Brain microvascular endothelial cell (primary cell): ENCODE measurements at places on chromosomes 3 and 15.

GRCh38 chr15:22981051-22981840, 1.1 kb upstream of the CYFIP1 start:
- DNase-seq: no peak

- DNase-seq: peak; percentile 32
These were observed 58.5 kb upstream of the CTSH start for GRCh38 chr15:79003301-79003700.

DNA sequence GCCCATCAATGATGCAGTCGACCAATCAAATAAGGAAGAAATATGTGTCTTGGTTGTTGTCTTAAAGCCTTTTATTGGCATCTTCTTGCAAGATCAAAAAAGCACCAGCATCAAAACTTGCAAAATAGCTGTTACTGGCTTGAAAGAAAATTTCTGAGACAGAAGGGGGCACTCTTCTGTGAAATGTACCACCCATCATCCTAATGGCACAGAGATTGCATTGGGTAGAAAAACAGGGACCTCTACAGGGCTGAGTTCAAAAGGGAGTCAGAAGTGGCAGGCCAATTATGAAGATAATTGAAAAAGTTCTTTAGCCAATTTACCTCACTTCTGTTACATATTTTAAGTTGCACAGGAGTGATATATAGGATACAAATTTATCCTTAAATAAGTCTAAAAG, 122.3 kb upstream of the GPR149 start:
- no peak for DNase-seq

DNA sequence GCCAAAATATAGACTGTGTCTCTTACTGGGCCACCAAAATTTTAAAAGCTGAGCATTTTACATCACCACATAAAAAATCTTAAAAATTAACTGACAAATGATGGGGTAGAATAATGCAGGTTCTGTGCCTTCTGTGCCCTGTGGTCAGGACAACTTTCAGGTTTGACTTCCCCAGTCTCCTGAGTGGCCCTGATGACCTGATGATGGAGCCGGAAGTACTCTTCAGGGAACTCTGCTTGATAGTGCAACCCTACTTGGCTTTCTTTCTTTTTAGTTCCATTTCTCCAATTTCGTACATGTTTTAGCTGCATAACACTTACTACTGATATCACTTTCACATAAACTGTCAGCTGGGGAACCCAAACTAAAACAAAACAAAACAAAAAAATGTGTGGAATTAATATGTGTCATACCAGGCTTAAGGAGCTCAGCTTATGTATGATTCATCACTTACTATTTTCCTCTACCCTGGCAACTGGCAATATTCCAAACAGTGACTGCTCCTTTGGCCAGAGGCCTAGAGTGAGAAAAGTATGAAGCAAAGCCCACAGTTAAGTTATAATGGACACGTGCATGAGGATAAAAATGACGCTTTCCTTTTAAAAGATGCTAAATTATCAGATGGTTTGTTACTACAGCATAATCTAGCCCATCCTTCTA, 194.3 kb downstream of the BCHE start:
- peak; percentile 97 for DNase-seq

DNA sequence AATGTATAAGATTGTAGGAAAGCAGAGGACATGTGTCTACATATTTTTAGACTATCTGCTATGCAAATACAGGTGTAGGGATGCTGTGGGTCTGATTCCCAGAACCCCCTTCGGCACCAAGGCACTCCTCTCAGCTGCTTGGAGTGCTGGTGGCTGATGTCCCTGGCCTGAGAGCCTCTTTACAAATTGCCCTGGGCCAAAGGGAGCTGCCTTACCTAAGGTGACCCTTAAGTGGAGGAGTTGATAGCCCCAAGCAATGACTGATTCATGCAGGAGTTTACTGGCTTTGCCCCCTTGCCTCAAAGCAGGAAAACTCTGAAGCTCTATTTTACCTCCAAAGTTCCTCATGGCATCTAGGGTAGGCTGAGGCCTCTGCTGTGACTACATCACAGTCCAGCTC, 83.0 kb downstream of the ZNF385D start:
- DNase-seq: no peak

DNA sequence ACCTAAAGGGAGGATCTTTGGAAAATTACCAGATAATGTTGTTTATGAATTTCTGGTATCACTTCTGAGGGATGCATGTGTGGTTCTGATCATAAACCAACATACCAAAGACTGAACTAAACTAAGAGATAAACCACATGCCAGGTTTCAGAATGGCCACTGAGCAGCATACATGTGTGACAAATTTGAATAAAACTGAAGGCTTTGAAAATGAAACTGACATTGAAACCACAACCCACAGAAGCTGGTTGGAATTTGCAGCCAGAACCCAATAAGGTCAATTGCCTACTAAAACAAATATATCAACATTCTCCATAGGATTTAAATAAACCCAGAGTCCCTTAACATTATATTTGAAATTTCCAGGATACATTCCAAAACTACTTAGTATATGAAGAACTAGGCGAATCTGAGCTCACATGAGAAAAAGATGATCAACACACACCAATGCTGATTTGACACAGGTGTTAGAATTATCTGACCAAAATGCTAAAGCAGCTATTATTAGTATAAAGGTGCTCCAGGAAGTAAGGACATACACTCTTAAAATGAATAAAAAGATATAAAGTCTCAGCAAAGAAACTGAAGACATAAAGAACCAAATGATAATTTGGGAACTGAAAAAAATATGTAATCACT, 125.0 kb downstream of the ZNF280D start:
- peak; percentile 20 for DNase-seq

DNA sequence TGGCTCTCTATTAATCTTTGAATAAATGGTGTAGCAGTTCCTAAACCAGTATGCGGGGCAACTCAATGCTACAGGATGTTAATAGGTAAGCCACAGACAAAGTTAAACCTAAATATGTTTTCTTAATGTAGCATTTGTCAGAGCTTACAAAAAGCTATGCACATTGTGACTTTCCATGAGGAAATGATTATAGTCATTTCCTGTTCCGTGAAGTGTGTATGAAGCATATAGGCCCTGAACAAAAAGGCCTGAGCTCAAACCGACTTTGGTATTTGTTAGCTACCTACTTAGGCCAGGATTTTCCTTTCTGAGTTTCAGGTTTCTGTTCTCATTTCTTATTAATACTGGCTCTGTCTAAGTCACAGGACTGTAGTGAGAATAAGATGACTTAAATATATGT, 14.2 kb downstream of the ZNF80 start:
- DNase-seq: no peak

DNA sequence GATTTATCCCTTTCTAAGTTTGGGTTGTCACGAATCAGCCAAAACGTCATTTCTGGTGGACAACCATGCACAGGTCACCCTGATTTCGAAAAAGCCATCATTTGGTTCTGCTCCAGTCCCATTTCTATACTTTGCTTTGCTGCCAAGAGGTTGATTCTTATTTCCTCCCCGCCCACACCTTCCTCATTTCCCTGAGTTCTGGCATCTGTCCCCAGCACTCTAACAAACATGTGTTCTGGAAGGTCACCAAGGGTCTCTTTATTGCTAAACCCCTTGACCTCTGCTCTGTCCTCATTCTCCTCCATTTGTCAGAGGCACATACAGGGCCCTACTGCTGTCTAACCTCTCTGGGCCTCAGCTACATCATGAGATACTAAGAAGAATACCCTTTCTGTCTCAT, 36.4 kb upstream of the PTPRG start:
- no peak for DNase-seq
